ENCODE measurements at places on chromosomes 16 and 17.
A peak's percentile ranks its signal among the peaks of the same experiment; 100 is the strongest.

- DNase-seq, result no peak
Measured at GRCh38 chr16:27204312-27204915, 1.1 kb downstream of the KDM8 start.

DNA sequence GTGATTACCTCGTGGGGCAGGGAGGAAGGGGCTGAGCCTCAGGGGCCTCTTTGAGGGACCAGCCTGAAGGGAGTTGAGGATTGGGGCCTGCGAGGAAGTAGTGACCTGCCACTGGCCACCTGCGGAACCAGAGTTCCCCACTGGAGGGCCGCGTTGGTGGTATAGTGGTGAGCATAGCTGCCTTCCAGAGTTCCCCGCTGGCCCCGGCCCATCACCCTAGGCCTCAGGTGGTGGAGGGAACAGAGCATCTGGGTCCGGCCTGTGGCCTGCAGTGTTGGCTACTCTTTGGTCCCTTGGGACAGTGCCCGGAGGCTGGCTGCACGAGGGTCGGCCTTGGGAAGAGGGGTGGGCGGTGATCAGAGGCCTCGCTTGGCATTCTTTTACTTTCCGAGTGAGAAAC, 20.5 kb downstream of the MGAT5B start:
- no peak for DNase-seq

GRCh38 chr17:57945996-57946797, 9.0 kb downstream of the CUEDC1 start:
- DNase-seq, result peak; percentile 82

GRCh38 chr17:1904273-1905182, 74.7 kb downstream of the RPA1 start:
- DNase-seq, result no peak

DNA sequence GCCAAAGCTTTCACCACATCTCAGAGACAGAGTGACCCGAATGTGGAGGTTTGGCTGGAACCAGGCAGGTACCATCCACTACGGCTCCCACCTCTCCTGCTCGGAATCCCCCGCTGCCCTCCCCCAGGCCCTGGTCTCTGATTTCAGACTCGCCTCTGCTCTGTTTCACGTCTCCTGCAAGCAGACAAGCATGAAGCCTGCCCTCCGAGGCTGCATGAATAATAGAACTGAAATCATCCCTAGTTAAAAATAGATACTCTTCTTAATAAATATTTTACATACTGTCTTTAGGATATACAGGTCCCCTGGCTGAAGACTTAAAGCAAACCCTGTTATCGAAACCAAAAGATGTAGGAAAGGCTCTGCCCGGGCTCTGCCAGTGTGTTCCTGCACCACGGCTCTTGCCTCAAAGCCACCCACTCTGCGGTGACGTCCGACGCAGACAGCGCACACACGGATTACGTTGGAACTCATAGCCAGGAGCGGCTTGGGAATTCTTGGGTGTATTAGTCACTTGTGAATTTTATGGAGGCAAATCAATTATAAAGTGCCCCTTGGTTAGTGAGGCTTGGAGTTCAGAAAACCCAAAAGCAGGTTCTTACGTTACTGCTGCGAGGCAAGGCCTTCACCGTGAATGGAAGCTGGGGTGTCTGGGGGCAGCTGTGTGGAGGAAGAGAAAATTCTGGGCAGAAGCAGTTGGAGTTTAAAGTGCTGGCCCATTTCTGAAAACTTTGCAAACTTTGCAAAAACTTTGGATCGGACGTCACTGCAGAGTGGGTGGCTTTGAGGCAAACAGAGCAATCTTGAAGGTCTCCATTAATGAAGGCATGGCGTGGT, 25.6 kb upstream of the NPTX1 start:
- peak; percentile 76 for DNase-seq

Data from foreskin keratinocyte (primary cell).